Cortex of kidney (tissue), 1 donor: ENCODE measurements at places on chromosomes 4 and X.

DNA sequence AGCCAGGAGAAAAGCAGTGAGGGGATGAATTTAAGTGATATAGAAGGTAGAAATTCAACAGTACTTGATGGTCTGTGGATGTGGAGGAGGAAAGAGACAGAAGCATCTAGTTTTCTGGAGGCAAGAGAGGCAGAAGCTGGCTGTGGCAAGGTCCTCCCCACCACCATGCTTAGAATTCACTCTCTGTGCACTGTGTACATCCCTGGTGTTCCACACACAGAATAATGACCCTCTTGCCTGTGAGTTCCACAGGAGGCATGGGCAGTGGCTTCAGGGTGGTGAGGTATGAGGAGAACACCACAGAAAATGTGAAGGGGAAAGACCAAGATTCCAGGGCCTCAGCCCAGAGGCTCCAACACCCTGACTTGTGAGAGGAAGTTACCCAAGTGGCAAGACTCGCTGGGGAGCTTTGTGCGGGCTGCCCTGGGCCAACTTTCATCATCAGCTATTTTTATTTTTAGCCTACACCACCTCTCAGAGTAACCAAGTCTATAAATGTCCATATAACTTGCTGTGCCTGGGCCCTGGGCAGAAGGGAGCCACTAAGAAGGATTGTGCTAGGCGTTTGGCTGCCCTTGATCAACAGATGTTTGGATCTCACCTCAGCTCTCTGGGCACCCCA, 7.8 kb upstream of the INTS6L start:
- no peak for DNase-seq

DNA sequence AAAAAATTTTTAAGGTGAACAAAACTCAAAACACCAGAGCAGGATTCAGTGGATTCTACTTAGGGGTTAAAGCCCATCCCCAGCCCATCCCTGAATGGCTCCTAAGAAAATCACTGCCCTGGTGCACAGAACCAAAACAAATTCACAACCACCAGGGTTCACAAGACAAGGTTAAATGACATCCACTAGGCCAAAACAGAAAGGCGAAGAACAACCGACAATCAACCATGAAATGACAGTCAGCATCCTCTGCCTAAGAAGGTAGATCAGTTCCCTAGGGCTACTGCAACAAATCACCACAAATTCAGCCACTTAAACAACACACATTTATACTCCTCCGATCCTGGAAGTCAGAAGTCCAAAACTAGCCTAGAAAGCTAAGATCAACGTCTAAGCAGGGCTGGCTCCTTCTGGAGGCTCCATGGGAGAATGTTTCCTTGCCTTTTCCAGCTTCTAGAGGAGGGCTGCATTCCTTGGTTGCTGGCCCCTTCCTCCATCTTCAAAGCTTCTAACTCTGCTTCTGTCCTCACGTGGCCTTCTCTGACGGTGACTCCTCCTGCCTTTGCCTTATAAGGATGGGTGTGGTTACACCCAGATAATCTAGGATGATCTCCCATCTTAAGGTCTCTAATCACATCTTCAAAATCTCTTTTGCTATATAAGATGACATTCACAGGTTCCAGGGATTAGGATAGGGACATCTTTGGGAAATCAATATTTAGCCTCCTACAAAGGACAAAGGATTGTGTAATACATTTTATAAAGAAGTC, 1.8 kb downstream of the CCNQ start:
- no peak for DNase-seq

GRCh38 chr4:122038896-122039295, 87.0 kb upstream of the TRPC3 start:
- no peak for DNase-seq

GRCh38 chr4:16544251-16544721, 318.0 kb upstream of the TAPT1 start:
- DNase-seq, result no peak

DNA sequence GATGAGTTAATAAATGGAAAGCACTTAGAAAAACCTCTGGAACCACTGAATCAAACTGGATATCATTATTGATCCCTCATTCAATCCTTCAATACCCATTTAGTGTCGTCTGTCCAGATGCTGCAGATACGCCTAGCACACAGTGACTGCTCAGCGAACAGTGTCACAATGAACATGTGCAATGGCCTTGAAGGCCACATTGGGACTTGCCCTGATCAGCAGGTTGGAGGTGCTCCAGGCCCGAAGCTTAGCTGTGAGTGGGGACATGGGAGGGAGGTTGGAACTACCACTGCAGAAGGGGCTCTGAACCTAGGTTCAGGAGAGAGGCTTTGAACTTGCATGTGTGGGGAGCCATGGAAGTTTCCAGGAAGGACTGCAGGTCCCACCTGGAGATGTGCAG, 17.2 kb downstream of the GPKOW start:
- no peak for DNase-seq

GRCh38 chr4:189826657-189827056, 114.0 kb upstream of the FRG1 start:
- DNase-seq, result no peak

DNA sequence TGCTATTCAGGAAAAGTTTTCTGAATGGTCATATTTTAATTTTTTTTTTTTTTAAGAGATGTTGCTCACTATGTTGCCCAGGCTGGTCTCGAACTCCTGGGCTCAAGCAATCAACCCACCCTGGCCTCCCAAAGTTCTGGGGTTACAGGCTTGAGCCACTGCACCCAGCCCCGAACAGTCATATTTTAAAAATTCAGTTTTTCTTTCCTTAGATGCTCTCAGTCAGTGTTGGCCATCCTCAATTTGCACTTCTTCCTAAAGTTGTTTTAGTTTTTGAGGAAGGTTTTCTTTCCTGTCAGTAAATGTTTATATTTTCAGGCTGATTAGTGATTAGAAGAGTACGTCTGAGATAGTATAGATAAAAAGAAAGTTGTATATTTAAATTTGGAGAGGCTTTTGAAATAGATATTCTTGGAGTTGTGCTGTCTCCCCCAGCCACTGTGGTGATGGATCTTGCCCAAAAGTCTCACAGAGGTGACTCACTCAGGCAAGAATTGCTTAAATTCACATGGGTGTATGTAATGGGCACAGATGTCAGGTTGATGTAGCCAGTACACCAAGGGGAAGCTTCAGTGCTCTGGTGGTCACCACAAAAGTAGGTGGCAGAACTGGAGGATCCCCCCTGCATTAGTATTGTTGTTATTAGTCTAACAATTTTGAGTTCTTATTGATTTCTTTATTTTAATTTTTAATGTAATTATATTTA, 72.2 kb upstream of the ELOVL6 start:
- DNase-seq, result no peak

GRCh38 chr4:173243917-173244658, 75.5 kb downstream of the GALNT7 start:
- no peak for DNase-seq

GRCh38 chr4:68324519-68325262, 25.2 kb downstream of the YTHDC1 start:
- DNase-seq, result no peak

DNA sequence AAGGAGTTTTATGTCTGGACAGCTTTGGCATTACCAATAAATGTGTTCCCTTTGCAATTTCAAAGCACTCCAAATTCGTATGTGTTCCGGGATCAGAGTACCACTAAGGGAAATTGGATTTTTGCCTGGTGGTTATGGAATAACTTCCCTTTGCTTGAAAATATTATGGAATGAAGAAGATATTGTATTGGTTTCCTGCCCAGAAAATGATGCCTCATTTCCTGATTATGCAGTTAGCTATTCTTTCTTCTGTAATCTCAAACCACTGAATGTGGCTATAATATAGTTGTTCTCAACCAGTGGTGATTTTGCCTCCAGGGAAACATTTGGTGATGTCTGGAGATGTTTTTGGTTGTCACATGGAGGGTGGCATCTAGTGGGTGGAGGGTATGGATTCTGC, 142.9 kb downstream of the PCDH7 start:
- no peak for DNase-seq

DNA sequence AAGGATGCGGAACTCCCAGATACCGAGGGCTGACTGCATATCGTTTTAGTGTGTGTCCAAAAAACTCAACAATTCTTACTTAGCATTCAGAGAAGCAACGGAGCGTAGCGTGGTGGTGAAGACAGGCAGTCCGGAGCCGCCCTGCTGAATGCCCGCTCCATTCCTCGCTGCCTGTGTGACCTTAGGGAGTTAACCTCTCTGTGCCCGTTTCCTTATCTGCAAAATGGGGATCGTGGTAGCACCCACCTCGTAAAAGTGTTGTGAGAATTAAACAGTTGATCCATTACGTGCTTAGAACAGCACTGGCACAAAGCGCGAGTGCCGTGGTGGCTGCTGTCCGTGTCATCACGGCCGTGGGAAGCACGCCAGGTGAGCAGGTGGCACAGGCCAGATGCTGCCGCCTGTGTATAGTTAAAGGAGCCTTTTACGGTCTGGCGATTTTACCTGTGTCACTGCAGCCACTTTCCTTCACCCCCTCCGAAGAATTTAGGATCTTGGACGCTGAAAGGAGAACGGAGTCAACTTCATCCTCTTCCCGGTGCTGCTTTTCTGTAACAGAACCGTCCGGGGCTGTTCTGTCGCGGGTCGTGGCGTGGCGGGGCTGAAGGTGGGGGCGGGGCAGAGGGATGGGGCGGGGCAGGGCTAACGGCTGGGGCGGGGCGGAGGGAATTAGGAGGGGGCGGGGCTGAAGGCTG, 885 bp downstream of the CCDC110 start:
- no peak for DNase-seq

DNA sequence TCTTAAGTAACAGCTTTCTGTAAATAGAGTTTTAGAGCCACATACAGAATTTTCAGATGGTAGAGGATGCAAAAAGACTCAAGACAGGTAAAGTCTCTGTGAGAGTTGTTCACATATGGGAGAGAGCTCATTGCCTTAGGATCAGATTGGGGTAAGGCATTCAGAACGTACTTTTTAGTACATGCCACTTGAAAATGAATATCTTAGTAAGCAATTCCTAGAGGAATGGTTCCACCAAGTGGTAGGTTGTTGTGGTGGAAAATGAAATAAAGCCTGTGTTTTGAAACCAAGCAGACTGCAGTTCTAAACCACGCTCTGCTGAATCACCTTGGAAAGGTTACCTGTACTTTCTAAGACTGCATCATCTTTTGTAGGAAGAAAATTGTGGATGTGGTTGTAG, 547.0 kb upstream of the LCORL start:
- DNase-seq, result no peak

GRCh38 chrX:17596061-17596460, 141.2 kb upstream of the SCML1 start:
- no peak for DNase-seq

GRCh38 chr4:165368114-165368513, 10.7 kb upstream of the CPE start:
- no peak for DNase-seq

DNA sequence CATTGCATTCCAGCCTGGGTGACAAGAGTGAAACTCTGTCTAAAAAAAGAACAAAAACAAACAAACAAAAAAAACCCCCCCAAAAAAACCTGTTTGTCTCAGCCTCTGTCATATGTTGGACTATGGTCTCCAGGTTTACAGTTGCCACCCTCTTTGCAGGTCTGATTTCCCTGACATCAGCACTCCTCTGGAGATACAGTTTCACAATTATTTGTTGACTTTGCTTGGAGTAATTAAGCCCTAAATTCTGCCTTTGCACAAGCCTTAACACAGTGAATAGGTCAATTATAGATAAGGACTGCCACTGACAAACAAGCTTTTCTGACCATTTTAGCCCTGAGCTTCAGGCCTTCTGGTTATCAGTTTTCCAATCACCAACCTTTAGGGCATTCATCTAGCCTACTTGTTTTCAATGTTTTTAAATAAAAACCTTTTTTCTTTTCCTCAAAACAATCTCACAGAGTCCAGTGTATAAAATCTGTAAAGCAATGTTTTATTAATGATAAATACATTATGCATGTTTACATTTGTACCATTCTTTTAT, 20.4 kb upstream of the MAPK10 start:
- no peak for DNase-seq

DNA sequence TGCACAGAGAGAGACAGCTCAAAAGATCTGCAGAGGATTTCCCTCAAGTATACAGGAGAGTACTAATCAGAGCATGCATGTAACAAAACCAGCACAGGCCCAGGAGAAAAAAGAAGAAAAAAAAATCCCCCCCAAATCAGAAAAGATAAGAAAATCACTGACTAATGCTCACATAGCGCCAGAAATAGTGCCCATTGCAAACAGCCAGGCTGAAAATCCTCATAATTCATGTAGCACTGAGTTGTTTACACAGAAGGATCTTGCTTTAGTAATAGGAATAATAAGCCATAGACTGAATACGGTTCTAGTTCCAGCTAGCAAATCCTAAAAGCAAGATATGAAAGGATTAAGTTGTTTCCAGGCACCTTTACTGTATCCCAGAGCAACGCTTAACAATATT, 51.8 kb upstream of the MAGEC2 start:
- DNase-seq, result no peak

DNA sequence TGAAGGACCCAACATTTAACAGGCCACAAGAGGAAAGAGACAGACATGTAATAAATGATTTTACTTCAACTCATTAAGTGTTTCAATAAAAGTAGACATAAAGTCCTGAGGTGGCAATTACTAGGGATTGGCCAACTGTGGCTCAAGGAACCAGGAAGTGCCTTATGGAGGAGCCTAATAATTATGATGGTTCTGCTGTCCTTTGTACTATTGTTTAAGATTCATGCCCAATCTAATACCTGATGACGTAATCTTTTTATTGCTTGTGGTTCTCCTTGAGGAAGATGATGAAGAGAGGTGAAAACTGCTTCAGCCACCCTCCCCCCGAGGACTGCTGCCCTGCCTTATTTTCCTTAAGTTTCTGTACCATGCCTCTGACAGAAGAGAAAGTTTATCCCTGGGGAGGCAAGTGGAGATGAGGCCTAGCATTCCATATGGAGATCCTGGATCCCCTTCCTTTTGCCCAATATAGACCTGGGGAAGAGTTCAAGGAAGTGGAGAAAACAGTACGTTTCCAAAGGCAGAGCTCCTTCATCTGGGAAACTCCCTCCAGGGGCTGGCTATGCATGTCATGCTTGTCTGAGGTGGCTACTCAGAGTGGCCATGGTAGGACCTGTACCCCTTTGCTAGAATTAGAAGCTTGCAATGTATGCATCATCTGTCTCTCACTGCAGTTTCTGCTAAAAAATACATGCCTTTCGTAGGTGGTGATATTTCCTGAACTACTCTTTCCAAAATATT, 56.8 kb upstream of the FAT1 start:
- DNase-seq, result no peak

DNA sequence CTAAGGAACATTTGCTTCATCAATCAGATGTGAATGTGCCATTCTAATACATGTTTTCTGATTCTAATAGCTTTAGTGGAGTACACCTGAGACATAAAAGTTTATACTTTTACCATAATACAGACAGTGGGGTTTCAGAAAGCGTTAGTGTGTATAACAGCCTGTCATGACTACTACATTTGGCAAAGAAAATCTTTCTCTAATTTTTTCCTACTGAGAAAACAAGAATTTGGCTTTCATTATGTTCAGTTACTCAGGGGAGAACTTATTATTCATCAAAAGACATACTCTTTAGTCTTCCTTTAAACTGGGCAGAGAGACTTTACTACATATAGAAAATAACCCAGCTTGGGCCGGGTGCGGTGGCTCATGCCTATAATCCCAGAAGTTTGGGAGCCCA, 104.9 kb downstream of the PCDH18 start:
- DNase-seq, result no peak
